ENCODE measurements at places on chromosomes 12 and 14.
A peak's percentile ranks its signal among the peaks of the same experiment; 100 is the strongest.

DNA sequence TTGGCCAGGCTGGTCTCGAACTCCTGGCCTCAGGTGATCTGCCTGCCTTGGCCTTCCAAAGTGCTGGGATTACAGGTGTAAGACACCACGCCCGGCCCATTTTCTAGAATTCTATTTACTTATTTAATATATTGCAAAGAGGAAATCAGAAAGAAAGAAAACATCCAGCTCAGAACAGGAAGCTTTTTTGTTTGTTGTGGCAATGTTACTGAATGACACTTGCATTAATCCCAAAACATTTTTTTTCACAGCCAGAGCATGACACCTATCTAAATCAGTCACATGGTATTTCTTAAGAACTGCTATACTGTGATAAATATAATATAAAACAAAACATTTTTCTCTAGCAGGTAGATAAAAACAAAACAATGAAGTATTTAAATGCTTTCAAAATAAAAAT lies 12.6 kb downstream of the CFL2 start:
- DNase-seq, result no peak

- no peak for DNase-seq
Observed at GRCh38 chr14:66999978-67000377, 189.3 kb upstream of the GARIN2 start.

- DNase-seq, result no peak
Observed at GRCh38 chr12:16552301-16552700, 53.7 kb downstream of the LMO3 start.

- no peak for DNase-seq
Observed at GRCh38 chr12:118714051-118714460, 267.3 kb upstream of the SRRM4 start.

- peak; percentile 56 for DNase-seq
Observed at GRCh38 chr12:124053851-124054250, 80.8 kb downstream of the ZNF664 start.

DNA sequence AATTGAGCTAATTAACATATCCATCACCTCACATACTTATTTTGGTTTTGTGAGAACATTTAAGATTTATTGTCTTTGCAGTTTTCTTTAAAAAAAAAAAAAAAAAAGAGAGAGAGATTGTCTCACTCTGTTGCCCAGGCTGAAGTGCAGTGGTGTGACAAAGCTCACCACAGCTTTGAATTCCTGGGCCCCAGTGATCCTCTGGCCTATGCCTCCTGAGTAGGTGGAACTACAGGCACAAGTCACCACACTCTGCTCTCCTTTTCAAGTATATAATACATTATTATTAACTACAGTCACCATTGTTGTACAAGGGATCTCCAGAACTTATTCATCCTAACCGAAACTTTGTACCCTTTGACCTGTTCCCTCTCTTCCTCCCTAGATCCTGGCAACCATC lies 64.0 kb downstream of the NUMB start:
- no peak for DNase-seq

DNA sequence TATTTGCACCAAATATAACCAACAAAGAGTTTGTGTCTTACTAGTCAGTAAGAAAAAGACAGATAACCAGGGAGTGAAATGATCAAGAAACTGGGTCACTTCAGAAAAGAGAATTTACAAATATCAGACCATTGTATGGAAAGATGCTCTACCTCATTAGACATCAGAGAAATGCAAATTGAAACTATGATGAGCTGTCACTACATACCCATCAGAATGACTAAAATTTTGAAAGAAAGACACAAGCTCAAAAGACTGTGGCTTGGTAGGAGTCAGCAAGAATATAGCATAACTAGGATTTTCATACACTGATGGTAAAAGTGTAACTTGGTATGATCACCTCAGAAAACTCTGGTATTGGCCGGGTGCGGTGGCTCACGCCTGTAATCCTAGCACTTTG lies 247.2 kb downstream of the BMP4 start:
- DNase-seq, result no peak

GRCh38 chr12:1382826-1383225 lies 211.6 kb downstream of the FBXL14 start:
- DNase-seq, result no peak

DNA sequence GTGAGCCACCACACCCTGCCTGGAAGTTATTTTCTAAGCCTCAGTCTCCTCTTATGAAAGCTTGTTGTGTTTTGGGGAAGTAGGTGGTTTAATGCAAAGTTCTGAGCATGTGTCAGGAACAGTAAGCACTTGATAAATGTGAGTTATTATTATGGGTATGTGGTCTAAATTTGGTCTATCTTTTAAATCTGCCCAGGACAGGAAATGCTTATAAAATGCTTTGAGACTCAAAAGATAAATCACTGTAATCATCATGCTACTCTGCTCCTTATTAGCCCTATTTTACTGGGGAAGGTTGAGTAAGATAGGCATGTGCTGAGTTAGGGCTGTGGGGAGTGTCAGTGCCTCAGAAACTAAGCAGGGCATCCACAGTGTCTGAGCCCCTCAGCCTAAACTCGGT lies 13.1 kb upstream of the SRSF5 start:
- DNase-seq, result no peak

GRCh38 chr12:106885026-106885425 lies 70.7 kb upstream of the TMEM263 start:
- peak; percentile 52 for DNase-seq

- DNase-seq, result no peak
Observed at GRCh38 chr12:65208125-65208524, 38.7 kb downstream of the LEMD3 start.

- DNase-seq, result no peak
Observed at GRCh38 chr12:106712768-106713167, 61.7 kb upstream of the RIC8B start.

DNA sequence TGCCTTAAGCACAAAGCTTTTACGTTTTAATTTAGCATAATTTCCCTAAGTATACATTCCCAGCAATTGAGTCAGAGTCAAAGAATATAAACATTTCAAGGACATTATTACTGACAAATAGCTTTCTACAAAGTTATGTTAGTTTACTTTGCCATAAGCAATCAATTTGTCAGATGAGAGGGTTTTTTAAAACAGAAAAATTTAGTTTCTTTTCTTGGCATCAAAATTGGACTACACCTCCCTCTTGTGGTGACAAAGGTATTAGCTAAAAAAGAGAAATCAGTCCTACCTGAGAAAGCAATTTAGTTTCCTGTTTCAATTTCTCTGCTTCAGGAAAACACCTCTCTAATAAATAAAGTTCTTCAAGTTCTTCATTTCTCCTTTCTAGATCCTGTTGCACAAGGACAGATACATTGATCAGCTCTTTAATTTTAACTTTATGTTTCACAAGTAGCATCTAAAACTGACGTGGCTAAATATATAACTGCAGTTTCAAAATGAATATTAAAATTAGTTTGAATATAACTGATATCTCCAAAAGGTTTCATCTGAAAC lies 39.9 kb downstream of the DNAI7 start:
- no peak for DNase-seq

- no peak for DNase-seq
Observed at GRCh38 chr12:19915392-19916195, 452.7 kb upstream of the PDE3A start.

GRCh38 chr14:89673512-89674225 lies 256.6 kb upstream of the FOXN3 start:
- DNase-seq, result no peak

DNA sequence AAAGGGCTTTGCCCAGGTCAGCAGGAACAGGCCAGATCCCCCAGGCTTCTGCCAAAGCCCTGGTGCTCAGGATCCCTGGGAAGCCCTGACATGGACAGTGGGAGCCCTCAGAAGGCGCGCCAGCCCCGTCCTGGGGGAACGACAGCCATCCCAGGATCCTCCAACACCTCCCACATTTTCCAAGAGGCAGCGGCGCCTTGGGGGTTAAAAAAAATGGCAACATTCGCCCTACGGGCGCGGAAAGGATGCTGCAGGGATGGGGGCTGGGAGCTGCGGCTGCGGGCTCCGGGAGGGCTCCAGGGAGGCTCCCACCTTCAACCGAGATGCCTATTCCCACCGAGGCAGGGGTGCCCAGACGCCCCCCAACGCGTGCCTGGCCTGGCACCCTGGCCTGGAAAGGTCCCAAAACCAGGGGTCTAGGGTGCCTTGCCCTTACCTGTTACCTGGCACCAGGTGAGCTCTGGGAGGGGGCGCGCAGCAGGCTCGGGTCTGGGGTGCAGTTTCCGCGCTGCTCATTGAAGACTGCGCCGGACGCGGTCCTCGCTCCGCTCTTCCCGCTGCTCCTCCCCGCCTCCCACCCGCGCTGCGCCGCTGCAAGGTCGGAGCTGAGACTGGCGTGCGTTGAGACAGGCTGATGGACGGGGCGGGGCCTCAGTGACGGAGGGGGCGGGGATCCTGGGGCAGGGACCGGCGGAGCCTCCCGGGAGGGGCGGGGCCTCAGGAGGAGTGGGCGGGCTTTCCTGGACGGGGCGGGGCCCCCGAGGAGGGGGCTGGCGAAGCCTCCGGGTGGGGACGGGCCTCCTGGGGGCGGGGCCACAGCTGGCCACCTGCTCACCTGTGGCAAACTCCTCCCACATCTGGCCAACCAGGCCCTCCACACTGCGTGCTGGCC lies at the start of gene ABCB9:
Gene ABCB9, minus strand, starts transcription at position 613 of the 892 bp plus-strand sequence. CDS start 6,228 bp downstream, outside the sequence.
- DNase-seq, result no peak

DNA sequence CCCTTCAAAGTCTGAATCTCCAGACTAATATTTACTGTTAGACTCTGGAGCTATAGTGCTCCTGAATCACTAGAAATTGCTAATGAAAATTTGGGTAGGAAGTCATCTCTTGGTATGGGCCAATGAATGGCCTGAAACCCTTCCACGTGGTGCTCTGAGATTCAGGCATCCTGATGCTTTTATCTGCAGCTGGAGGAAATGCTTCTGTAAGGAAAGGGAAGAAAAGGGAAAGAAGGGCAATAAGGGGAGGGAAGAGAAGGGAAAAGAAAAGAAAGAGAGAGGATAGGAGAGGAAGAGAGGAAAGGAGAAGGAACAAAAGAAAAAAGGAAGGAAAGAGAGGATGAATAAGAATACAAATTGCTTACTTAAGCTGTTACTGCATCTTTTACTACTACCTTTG lies 182.3 kb downstream of the GRIP1 start:
- DNase-seq, result no peak

DNA sequence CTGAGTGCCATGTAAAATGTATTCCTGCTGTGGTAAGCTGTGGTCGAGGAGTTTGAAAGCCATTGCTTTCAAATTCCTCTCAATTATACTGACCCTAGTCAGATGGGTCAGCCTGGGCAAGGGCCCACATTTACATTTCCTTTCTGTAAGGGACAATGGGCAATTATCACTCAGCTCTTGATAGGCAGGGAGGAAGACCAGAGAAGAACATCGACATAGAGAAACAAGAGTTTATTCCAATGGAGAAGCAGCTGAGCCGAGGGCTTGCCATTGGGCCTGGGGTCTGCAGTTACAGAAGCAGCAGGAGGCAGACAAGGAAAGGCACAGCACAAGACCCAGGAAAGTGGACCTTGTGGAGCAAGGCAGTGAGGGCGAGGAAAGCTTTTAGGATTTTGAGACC lies 9.7 kb downstream of the NRIP2 start:
- DNase-seq, result no peak

- DNase-seq, result no peak
Observed at GRCh38 chr14:65287264-65288131, 125.0 kb upstream of the FUT8 start.

- DNase-seq, result no peak
Observed at GRCh38 chr12:117792471-117792870, 176.3 kb downstream of the KSR2 start.

- no peak for DNase-seq
Observed at GRCh38 chr12:131327521-131328488, 374.1 kb downstream of the ADGRD1 start.

GRCh38 chr12:15682826-15683225 lies 106.4 kb downstream of the EPS8 start:
- no peak for DNase-seq

DNA sequence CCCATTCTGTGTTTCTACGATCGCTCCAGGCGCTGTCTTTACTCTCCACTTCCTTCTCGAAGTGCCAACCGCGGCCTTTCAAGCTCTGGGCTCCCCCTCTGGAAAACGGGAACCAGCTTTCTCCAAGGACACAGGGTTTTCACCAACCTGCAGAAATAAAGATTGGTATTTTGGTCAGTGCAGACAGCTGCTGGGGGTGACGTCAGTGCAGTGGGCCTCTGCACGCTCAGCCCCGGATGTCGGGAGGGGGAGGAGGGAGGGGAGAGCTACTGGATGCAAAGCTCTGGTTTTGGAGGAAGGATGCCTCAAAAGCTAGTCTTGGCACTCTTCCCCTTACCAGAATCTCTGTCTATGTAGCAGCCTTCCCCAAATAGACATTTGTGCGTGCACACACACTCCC lies 19.9 kb downstream of the HRK start:
- DNase-seq, result no peak

GRCh38 chr14:74988131-74988530 lies 14.6 kb upstream of the EIF2B2 start:
- no peak for DNase-seq

DNA sequence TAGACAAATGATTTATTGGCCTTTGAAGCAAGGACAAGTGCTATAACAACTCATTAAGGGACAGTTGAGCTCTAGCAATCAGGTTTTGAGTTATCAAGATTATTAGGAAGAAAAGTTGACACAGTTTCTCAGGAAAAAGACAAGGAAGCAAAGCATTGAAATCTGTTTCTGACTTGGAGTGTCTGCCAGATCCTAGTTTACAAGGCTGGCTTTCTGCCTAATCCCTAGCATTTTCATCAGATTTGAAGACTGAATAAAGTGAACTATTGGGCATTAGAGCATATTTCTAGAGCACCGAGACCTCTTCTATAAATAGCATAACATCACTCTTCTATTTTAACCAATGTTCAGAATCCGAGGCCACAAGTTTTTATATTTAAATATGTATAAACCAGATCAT lies 7.0 kb downstream of the SYT1 start:
- DNase-seq, result no peak

- no peak for DNase-seq
Observed at GRCh38 chr14:67577909-67578749, 21.9 kb downstream of the PIGH start.

- no peak for DNase-seq
Observed at GRCh38 chr12:108123402-108123801, 5.7 kb upstream of the WSCD2 start.

- DNase-seq, result no peak
Observed at GRCh38 chr12:53320352-53321195, 836 bp downstream of the AAAS start.

DNA sequence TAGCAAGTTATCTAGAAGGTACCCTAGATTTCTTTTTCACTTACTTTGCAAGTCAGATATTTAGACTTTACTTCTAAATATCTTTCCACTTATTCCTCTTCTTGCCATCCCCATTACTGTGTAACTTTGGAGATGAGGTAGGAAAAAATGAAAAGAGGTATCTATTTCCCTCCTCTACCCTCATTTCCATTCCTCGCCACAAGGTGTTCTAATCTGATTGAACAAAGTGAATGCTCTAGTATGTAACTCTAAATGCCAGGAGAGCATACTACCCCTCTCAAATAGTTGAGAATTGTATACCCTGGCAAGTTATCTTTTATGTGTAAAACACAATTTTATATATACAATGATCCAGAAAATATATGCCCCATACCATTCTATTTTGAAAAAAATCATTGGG lies 1.7 kb upstream of the LDHB start:
- DNase-seq, result no peak
